ENCODE measurements at places on chromosomes 7 and 10. TPM values are rescaled to one million over a fixed set of nuclear protein-coding genes. Genes with fewer than 3 reads are reported as not detected.
A peak's percentile ranks its signal among the peaks of the same experiment; 100 is the strongest.

GRCh38 chr7:128210590-128211570 lies 30.2 kb upstream of the LEP start:
- H3K36me3 ChIP-seq: no peaks in the 10 kb centered on the region
- H3K4me3 ChIP-seq: no peak overlapping the region
- DNase-seq: no peak
- no peaks in the 10 kb centered on the region for H3K4me1 ChIP-seq
- H3K27ac ChIP-seq: no peak overlapping the region
- H3K27me3 ChIP-seq: peaks cover 3% of the 10 kb centered on the region

- no peaks in the 10 kb centered on the region for H3K27me3 ChIP-seq
- H3K4me1 ChIP-seq: peaks cover 11% of the 10 kb centered on the region
- no peak for DNase-seq
- no peak overlapping the region for H3K27ac ChIP-seq
- H3K4me3 ChIP-seq: no peak overlapping the region
Observed at GRCh38 chr10:88181902-88182600, 318.6 kb downstream of the PTEN start.

Gene C7orf57
- total RNA-seq: 0.90 TPM

DNA sequence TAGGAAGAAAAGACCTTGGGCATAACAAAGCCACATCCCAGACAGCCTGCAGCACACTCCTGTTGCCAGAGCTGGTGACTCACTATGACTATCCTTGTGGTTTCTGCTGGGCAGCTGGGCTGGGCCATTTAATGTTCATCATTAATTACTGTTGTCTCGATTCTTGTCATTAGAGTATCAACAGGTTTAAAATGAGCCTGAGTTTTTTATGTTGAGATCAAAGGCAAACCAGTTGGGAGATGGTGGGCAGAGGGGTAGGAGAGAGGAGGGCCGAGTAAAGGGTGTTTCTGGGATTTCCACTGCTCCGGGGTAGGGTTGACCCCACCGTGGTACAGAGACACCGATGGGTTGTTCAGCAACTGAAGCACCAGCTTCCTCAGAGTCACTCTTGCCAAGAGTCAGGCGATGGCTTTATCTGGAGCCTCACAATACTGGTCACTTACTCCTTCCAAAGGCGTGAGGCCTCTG lies 128.7 kb upstream of the LYZL1 start:
- H3K4me1 ChIP-seq: no peaks in the 10 kb centered on the region
- DNase-seq: no peak
- H3K27ac ChIP-seq: no peak overlapping the region
- no peaks in the 10 kb centered on the region for H3K36me3 ChIP-seq

- no peaks in the 10 kb centered on the region for H3K36me3 ChIP-seq
- H3K27me3 ChIP-seq: peaks cover 2% of the 10 kb centered on the region
- H3K4me1 ChIP-seq: no peaks in the 10 kb centered on the region
- no peak overlapping the region for H3K27ac ChIP-seq
- no peak overlapping the region for H3K4me3 ChIP-seq
Observed at GRCh38 chr7:28704706-28705105, 253.4 kb downstream of the TRIL start.

- no peaks in the 10 kb centered on the region for H3K4me1 ChIP-seq
- no peak overlapping the region for H3K4me3 ChIP-seq
Observed at GRCh38 chr7:52355053-52355452, 680.4 kb upstream of the POM121L12 start.

DNA sequence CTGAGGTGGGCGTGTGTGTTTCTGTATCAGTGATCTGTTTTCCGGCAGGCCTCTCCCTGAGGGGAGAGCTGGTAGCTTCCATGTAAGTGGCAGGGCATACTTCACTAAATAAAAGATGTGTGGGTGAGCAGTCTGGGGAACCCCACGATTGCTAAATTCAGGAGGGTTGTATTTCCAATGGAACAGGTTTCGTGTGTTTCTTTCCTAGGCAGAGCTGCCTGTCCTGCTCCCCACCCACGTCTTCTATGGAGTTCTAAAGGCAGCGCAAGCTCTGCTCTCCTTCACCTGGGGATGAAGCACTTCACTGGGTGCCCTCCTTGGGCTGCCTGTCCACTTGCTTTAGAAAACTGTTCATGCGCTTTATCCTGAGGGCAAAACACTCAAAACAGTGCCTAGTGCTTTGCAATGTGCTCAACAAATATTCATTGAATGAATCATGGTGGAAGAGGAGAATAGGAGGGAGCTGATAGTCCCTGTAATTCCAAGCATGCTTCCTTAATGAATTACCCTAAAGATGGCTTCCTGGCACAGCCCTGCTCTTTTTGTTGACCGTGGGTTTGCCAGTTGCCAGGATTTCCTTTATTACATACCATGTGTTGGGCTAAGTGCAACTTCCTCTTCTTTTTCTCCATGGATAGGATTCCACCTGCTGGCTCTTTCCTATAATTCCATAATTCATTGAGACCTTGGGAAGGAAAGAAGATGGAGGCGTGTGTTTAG lies 50.6 kb upstream of the SRPK2 start:
- H3K27ac ChIP-seq: peak overlapping the region; percentile 28
- peak; percentile 46 for DNase-seq
- no peaks in the 10 kb centered on the region for H3K36me3 ChIP-seq
- H3K4me3 ChIP-seq: no peak overlapping the region
- H3K27me3 ChIP-seq: no peaks in the 10 kb centered on the region
- H3K4me1 ChIP-seq: peaks cover 11% of the 10 kb centered on the region

GRCh38 chr10:44033008-44033407 lies 351.9 kb downstream of the CXCL12 start:
- no peaks in the 10 kb centered on the region for H3K4me1 ChIP-seq
- peaks cover 10% of the 10 kb centered on the region for H3K27me3 ChIP-seq
- no peaks in the 10 kb centered on the region for H3K36me3 ChIP-seq
- H3K27ac ChIP-seq: no peak overlapping the region

- H3K36me3 ChIP-seq: no peaks in the 10 kb centered on the region
- no peaks in the 10 kb centered on the region for H3K27me3 ChIP-seq
- no peak overlapping the region for H3K27ac ChIP-seq
- no peak for DNase-seq
- no peaks in the 10 kb centered on the region for H3K4me1 ChIP-seq
Observed at GRCh38 chr7:81112731-81113130, 193.9 kb upstream of the SEMA3C start.

DNA sequence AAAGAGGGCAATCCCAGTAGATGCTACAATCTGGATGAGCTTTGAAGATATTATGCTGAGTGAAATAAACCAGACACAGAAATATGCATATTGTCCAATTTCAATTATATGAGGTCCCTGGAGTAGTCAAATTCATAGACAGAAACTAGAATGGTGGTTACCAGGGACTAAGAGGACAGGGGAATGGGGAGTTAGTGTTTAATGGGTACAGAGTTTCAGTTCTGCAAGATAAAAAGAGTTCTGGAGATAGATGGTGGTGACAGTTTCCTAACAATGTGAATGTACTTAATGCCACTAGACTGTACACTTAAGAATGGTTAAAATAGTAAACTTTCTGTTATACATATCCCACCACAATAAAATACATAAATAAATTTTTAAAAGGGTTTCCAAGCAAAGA lies 236.6 kb downstream of the ELMO1 start:
- peaks cover 11% of the 10 kb centered on the region for H3K4me1 ChIP-seq
- peaks cover 32% of the 10 kb centered on the region for H3K36me3 ChIP-seq

Gene FAM13C
- not detected for total RNA-seq

DNA sequence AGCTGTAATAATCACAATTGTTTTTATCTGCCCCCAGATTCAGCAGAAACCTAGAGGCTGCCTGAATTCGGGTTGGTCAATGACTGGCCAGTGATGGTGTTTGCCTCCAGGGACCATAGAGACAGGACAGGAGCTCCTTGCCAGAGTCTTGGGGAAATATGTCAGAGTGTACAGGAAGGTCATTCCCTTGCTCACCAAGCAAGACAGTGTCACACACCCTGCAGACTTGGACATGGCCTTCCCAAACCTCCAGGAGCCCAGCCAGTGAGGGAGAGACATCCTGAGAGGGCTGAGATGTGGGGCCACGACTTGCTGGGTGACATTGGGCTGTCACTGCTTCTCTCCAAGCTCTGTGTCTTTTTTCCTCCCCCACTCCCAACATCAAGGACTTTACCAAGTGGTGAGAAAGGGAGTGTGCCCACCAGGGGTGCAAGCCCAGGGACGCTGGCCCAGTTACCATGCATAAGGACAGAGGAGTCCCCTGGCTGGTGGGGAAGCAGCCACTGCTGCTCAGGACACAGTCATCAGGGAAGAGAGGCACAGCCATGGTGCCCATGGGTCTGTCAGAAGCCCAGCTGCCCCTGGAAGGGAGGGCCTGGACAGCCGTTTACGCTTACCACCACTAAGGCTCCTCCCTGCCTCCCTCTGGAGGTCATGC lies 25.3 kb upstream of the C10orf53 start:
- no peak for DNase-seq
- peaks cover 5% of the 10 kb centered on the region for H3K27me3 ChIP-seq
- no peak overlapping the region for H3K27ac ChIP-seq
- peaks cover under 1% of the 10 kb centered on the region for H3K36me3 ChIP-seq
- no peaks in the 10 kb centered on the region for H3K4me1 ChIP-seq

Gene MYL10
- not detected for total RNA-seq

GRCh38 chr10:31142026-31142425 lies 110.4 kb upstream of the ZNF438 start:
- no peak for DNase-seq
- peaks cover 10% of the 10 kb centered on the region for H3K27me3 ChIP-seq
- H3K27ac ChIP-seq: no peak overlapping the region
- H3K4me3 ChIP-seq: no peak overlapping the region
- H3K36me3 ChIP-seq: no peaks in the 10 kb centered on the region

Gene C10orf67
- 0.07 TPM for total RNA-seq

DNA sequence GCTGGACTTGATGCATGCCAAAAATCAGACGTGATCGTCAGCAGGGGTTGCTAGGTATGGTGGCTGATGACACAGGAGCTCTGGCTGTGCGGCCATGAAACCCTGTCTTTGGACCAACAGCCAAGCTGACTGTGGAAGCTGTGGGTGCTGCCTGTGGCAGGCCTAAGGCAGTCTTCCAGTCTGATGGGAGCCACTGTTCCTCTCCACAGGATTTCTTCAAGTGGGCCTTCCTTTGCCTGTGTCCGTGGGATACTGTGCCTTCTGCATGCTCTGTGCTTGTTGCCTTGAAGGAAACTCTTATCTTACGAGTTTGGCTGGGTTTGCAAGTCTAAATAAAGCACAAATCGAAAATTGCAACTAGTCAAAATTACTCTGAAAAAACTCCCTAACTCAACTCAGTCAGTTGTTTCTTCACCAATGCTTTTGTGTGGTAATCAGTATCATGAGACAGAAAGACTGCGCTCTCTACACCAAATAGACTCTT lies 101.9 kb upstream of the PDLIM1 start:
- H3K27ac ChIP-seq: no peak overlapping the region
- no peak for DNase-seq
- peaks cover 11% of the 10 kb centered on the region for H3K4me1 ChIP-seq
- H3K4me3 ChIP-seq: no peak overlapping the region

Gene CPA2
- 0.14 TPM for total RNA-seq
